Amniotic stem cell (primary cell): ENCODE measurements at places on chromosomes 5 and 9.

DNA sequence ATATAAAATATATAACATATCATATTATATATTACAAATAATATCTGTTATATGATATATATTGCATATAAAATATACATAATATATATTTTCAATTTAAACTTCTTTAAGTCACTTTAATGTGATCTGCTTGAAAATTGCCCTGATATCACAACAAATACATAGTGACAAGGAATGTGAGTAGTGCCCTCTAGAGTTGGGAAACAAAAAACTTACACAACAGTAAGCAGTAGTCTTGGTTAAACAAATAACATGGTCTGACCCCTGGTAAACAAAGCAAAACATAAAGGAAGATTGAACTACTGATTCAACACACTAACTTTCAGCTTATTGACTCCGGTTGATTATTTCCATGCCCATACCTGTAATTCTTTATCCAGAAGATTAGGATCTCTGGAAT, 188.3 kb upstream of the NMUR2 start:
- no peak for DNase-seq

DNA sequence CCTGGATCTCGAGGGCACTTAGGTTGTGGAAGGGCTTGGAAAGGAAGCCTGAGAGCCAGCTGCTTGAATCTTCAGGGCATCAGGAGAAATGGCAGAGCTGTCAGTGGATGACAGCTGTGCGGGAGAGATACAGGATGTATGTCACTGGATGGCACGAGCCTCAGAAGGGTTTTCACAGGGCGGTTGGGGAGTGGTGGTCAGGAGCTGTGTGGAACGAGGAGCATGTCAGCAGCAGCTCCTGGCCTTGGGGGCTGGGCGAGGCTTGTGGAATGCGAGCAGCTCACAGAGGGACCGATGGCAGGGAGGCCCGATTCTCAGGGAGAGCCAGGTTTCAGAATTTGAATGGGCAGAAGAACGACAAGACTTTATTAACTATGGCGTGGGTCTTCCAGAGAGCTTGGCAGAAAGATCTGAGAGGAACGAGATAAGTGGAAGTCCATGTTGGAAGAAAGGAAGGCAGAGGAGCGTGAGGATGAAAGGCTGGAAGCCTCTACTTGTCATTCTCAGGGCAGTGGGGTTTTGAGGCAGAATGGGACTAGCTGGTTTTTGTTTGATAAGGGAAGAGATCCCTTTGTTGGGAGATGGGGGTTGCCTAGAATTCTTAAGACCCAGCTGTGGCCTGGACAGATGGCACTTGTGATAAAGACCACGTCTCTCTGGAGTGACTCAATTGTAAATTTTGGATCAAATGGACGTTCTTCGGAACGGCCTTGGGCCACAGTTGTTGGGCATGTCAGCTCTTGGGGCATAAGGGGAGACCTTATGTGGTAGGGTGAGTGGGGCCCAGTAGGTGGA, 60.3 kb downstream of the SNX30 start:
- DNase-seq, result no peak

DNA sequence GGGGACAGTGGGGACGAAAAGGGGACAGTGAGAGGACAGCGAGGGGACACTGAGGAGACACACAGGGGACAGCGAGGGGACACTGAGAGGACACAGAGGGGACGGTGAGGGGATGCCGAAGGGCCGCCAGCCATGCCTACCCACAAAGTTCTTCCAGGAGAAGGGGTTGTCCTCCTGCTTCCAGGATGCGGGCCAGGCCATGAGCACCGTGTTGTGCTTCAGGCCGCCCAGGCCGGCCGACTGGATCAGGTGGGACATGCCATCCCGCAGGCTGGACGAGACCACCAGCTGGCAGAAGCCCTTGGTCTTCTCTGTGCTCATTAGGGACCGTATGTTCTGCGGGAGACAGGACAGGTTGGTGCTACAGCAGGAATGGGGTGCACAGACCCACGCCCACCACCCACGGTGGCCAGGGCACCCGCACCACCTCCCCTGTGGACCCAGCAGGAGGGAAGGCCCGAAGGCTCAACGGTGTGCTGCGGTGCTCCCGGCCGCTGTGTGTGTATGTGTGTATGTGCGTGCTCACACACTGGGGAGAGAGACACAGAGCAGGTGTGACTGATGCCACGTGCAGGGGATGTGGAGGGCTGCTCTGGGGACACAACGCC, 46.6 kb downstream of the SLC12A7 start:
- no peak for DNase-seq

DNA sequence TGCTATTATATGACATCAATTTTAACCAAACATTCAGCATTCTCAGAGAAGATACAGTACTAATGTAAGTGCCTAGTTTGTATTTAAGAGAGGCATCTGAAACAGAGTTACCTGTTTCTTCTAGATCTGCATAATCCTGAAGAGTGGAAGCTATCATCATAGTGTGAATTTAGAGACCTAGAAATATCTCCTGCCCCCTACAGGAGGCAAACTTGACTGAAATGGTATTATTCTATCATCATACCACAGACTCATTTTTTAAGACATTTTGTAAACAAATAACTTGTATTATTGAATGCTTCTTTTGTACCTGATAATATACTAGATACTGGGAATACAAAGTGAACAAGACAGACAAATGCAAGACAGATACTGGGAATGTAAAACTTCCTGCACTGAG, 216.8 kb upstream of the RPS23 start:
- DNase-seq, result no peak

DNA sequence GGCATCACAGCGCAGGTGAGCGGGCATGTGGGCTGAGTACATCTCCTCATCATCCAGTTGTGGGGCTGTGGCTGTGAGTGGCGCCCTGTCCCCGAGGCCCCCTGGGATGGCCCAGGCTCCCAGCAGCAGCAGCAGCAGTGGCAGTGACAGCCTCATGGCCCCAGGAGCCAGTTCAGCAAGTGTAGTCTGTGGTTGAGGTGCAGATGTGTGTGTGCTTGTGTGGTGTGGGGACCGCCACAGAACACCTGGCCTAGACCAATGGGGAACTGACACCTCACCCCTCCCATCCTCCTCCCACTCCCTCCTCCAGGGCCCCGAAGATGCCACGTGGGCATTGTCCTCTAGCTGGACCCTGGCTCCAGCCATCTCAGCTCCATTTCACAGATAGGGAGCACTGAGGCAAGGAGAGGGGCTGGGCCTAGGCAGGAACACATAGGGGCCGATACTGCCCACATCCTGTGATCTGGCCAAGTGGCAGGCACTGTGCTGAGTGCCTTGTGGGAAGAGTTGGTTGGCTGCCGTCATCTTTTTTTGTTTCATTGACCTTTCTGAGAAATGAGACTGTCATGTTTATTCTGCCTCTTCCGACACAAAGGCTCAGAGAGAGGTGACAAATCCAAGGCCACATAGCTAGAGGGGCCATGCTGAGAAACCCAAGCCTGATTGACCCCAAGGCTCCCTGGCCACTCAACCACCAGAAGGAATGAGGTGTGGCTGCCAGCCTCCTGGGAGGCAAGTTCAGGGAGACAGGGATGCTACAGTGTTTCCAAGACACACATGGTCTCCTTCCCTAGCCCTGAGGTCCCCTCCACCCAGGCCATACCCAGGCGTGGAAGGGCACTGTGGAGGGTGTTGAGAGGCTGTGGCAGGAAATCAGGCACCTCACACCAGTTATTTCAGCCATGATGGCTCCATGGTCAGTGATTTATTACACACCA, at the start of gene MZB1:
Gene MZB1, minus strand, starts transcription at position 213 of the 938 bp plus-strand sequence. Its CDS starts 57 bp downstream, at position 156.
- no peak for DNase-seq

DNA sequence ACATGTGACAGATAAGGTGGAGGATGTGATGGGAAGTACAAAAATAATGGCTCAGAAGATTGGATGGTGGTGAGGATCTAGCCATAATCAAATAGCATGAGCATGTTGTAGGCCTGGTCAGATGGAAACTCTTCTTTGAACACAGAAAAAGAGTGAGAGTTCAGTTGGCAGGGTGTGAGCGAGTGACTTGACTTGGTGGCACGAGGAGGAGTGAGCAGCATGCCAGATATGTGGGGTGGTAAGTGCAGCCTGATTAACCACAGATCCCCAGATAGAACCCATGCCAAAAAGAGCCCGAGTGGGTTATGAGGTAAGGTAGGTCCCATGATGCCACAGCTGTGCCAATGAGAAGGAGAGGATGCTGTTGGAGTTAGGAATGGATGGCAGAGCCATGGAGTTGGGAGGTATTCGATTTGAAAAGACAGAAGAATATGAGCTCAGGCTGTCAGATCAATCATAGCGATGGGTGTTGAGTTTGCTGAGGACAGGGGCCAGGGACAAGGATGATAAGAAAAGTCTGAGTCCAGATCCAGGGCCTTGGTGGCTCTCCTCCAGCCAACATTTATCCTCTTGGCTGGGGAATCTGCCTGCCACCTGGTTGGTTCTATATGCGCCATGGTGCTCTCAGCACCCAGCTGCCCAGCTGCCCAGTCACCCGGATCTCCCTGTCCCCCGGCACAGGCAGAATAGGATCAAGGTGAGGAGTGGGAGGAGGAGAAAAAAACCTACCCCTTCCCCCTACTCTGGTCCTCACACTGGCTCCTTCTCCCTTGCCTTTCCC, 16.5 kb downstream of the GARNL3 start:
- DNase-seq, result no peak

DNA sequence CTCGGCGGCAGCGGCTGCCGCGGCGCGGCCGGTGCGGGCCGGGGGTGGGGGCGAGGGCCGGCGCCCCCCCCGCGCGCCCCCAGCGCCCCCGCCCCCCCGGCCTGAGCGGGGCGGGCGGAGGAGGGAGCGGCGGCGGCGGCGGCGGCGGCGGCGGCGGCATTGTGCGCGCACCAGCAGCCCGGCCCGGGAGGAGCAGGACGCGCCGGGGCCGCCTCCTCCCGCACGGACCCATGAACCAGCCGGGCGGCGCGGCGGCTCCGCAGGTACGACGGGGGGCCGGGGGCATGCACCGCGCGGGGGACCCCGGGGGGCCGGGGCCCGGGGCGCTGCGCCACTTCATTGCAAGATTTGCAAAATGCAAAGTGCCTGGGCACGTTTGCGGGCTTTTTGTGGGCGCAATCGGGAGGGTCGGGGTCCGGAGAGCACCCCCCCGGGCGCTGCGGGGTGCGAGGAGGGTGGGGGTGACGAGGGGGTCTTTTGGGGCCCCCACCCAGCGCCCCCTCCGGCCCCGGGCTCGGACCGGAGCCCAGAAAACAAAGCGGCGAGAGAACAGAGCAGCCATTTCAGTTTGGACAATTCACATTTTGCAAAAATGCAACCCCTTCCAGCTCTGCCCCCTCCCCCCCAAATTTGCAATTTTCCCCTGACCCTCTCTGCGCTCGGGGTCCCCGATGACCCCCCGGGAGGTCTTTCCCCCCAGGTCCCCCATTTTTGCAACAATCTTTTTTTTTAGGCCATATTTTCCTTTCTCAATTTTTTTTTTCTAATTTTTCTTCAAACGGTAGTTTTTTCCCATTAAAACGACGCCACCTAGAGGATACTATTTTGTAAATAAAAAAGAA, at the start of gene ZNF618:
Gene ZNF618, plus strand, starts transcription at position 159 of the 842 bp plus-strand sequence. Its CDS starts 72 bp downstream, at position 231.
- peak; percentile 48 for DNase-seq

DNA sequence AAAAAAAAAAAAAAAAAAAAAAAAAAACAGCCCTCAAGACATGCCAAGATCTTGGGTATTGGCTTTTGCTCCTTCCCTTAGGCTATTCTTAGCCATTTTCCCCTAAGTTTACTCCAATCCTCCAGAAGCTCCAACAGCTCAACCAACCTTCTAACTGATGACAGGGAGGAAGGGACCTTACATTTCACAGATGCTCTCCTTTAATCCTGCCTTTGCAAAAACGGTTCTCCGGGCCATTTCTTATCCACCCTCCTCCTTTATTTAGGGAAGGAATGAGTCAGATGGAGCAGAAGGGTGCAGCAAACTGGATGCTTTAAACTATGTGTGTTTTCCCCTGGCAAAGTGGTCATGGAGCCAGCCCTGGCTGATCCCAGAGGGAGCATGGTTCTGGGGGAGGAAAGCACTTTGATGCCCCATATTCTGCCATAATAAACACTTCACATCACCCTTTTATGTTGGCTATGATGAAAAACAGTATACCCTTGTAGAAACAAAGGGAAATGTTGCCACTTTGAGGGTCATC, 369.4 kb upstream of the DMAC1 start:
- DNase-seq, result no peak
